ENCODE measurements at places on chromosomes 2 and 18. TPM values are rescaled to one million over a fixed set of nuclear protein-coding genes. Genes with fewer than 3 reads are reported as not detected.

- H3K4me3 ChIP-seq = no peak overlapping the region
- no peaks in the 10 kb centered on the region for H3K36me3 ChIP-seq
- peaks cover 9% of the 10 kb centered on the region for H3K4me1 ChIP-seq
- DNase-seq = no peak
- H3K27ac ChIP-seq = no peak overlapping the region
Observed at GRCh38 chr2:17093712-17094111, 424.5 kb downstream of the RAD51AP2 start.

GRCh38 chr2:1900732-1901131 is 156.4 kb upstream of the PXDN start:
- no peak overlapping the region for H3K4me3 ChIP-seq
- H3K27ac ChIP-seq = no peak overlapping the region
- no peaks in the 10 kb centered on the region for H3K27me3 ChIP-seq
- H3K4me1 ChIP-seq = peaks cover 3% of the 10 kb centered on the region
- H3K36me3 ChIP-seq = no peaks in the 10 kb centered on the region

DNA sequence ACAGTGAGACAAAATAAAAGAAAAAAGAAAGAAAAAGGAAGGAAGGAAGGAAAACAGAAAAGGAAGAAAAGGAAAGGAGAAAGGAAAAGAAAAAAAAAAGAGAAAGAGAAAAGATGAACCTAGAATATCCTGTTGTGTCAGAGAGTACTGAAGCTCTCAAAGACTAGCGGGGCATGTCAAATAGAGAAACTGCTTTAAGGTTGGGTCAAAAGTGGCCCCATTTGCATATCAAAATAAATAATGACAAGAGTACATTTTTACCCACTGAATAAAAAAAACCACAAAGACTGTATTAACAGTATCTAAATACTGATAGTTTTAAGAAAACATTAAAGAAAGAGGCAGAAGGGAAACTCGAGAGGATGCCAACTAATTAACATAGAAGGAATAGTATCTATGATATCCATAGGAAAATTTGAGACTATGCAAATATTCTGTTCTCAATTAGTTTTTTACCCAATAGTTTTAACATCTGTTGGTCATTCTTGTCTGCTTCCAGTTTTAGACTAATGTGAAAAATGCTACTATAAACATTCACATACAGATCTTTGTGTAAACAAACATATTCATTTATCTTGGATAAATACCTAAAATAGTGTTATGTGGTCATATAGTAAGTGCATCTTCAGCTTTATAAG is 53.2 kb downstream of the SFXN5 start:
- 0 out of 2 replicates have a peak, but pooled peaks cover 3% of the 10 kb centered on the region for H3K36me3 ChIP-seq
- H3K4me3 ChIP-seq = no peak overlapping the region
- H3K4me1 ChIP-seq = no peaks in the 10 kb centered on the region

GRCh38 chr18:44771956-44772917 is 91.5 kb downstream of the SETBP1 start:
- H3K4me1 ChIP-seq = peaks cover 17% of the 10 kb centered on the region
- no peaks in the 10 kb centered on the region for H3K27me3 ChIP-seq
- no peak overlapping the region for H3K27ac ChIP-seq
- H3K4me3 ChIP-seq = no peak overlapping the region
- no peak for DNase-seq

DNA sequence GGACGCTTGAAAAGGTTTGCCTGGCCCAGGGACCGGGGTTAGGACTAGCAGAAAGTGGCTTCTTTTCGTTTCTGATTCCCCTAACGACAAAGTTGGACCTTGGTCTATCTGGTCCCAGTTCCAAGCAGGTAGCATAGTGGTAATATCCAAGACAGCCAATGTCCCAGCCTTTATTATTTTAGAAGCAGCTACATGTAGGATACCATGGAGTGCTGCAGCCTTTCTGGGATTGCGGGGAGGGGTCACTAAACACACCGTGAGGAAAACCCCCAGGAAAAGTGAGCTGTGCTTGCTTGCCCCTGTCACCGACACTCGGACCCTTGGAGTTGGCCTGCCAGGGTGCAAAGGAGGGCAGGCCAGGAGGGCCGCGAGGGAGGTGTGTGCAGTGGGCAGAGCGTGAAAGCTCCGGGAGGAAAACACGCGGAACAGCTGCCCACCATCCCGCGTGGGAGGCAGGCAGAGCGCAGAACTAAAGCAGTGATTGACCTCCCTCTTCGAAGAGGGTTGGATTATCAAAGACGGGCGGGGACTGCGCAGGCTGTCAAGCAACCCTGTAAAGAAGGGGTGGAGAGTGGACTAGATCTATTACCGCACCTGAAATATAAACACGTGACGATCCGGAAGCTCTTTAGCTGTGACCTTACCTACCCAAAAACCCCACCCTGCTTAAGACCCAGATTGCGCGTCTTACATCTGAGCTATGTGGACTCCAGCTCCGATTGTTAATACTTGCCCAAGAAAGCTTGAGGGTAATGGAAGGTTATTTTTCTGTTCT is 624 bp upstream of the MAP4K3 start:
- peak; percentile 19 for DNase-seq
- no peaks in the 10 kb centered on the region for H3K27me3 ChIP-seq
- peak overlapping the region; percentile 80 for H3K4me3 ChIP-seq
- peaks cover 6% of the 10 kb centered on the region for H3K36me3 ChIP-seq
- H3K4me1 ChIP-seq = peaks cover 61% of the 10 kb centered on the region
- H3K27ac ChIP-seq = 0 out of 2 replicates have a peak overlapping the region, but pooled peaks have one; percentile 16

DNA sequence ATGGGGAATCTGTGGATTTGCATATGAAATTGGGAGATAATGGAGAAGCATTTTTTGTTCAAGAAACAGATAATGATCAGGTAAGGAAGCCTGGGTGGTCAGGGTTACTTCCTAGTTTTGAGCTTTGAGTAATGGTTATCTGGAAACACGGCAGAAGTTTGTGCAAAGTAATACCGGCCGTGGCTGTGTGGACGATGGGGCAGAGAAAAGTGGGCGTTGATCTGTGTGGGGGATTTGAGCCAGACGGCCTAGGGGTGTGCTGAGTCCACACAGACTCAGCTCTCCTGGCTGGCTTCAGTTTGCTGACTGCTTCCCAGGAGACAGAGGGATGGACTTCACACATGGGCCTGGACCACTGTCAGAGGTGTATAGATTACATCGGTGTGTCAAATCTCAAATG is 21.3 kb downstream of the LPIN1 start:
- no peak overlapping the region for H3K4me3 ChIP-seq
- no peak for DNase-seq
- no peak overlapping the region for H3K27ac ChIP-seq
- H3K4me1 ChIP-seq = no peaks in the 10 kb centered on the region

GRCh38 chr2:202638721-202639120 is 4.0 kb downstream of the FAM117B start:
- H3K36me3 ChIP-seq = peaks cover 2% of the 10 kb centered on the region
- DNase-seq = no peak
- peaks cover 28% of the 10 kb centered on the region for H3K4me1 ChIP-seq
- no peak overlapping the region for H3K4me3 ChIP-seq

The DAPL1 gene
- not detected for total RNA-seq

DNA sequence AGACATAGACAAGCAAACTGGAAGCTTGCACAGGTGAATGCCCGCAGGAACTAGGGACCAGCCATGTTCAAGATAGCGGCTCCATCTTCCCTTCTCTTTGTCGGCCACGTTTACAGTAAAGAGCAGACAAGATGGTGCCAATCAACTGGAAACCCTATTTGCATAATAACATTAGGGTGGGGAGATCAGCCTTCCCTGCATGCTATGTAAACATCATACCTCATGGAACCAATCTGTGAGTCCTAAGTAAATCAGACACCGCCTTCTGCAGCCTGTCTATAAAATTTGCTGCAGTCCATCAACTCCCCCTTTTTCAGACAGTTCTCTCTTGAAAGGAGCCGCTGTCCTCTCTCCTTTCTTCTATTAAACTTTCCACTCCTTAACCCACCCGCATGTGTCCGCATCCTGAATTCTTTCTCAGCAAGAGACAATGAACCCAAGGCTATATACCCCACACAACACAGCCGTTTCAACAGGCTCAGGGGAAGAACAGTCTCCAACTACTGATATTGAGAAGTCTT is 384.4 kb downstream of the EIPR1 start:
- no peak overlapping the region for H3K27ac ChIP-seq
- H3K4me1 ChIP-seq = peaks cover 5% of the 10 kb centered on the region
- no peak for DNase-seq
- H3K27me3 ChIP-seq = peaks cover 8% of the 10 kb centered on the region

The PPP4R1 gene
- 71.1 TPM for total RNA-seq

The PLCL1 gene
- total RNA-seq = 0.11 TPM

DNA sequence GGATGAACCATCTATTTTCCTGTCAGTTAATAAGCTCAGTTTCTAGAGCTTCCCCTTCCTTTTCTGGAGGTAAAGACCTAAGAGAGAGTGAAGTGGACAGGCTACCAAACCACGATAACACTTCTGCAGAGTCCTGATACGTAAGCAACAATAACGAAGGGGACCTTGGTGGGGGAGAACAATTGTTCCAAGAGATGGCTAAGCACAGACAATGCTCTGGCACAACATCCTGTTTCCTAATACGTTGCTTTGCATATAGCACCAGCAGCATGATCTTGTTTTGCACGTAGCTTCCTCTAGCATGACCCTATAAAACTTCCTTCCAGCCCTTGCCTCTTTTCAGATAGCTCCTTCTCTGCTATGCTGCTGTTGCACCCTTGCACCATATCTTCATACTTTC is 247.3 kb downstream of the RAD51AP2 start:
- no peaks in the 10 kb centered on the region for H3K27me3 ChIP-seq
- no peak overlapping the region for H3K27ac ChIP-seq
- no peak overlapping the region for H3K4me3 ChIP-seq
- H3K4me1 ChIP-seq = no peaks in the 10 kb centered on the region

DNA sequence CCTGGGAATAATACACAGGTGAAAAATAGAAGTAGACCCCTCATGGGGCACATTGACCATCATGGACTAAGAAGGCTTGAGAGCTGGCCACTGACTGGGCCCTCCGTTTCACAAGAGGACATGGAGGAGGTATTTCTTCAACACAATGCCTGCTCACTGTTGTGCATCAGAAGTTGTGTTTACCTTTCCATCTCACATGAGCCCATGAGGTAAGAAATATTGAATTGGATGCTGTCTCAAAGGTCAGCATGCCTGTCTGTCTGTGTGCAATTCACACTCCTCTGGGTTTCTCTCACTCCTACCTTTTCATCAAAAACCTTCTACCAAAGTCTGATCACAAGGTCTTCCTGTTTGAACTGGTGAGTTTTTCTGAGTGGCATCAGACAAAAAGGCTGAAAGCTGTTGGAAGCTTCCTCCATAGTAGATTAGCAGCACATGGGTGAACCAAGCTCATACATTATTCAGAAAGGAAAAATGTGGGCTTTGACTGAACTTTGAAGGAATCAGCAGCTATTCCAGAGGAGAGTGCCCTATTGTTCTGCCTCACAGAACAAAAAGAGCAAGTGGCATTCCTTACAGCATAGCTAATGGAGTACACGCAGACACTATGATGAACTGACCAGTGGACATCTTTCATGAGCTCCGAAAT is 143.2 kb upstream of the RND3 start:
- DNase-seq = no peak
- no peak overlapping the region for H3K4me3 ChIP-seq
- peaks cover 6% of the 10 kb centered on the region for H3K27me3 ChIP-seq
- peaks cover 11% of the 10 kb centered on the region for H3K36me3 ChIP-seq
- no peak overlapping the region for H3K27ac ChIP-seq
- peaks cover 3% of the 10 kb centered on the region for H3K4me1 ChIP-seq

DNA sequence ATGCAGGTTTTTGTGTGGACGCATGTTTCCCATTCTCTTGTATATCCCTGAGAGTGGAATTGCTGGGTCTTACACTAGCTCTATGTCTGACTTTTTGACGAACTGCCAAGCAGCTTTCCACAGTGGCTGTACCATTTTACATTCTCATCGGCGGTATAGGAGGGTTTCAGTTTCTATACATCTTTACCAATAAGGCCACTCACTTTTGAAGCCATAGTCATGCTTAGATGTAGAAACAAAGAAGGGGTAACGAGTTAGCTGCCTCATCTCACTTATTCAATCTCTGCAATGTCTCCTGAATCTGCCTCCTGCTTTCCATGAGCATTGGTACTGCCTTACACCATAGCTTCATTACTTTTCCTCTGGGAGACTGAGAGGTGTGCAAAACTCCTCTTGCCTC is 47.4 kb downstream of the MMADHC start:
- no peaks in the 10 kb centered on the region for H3K36me3 ChIP-seq
- DNase-seq = no peak

GRCh38 chr2:8118940-8119781 is 562.7 kb upstream of the ID2 start:
- H3K27me3 ChIP-seq = no peaks in the 10 kb centered on the region
- H3K36me3 ChIP-seq = no peaks in the 10 kb centered on the region
- H3K4me1 ChIP-seq = peaks cover 26% of the 10 kb centered on the region
- H3K27ac ChIP-seq = no peak overlapping the region

The SNORC gene
- total RNA-seq = 3.4 TPM

GRCh38 chr2:52961403-52961802 is 806.2 kb upstream of the CHAC2 start:
- H3K27me3 ChIP-seq = no peaks in the 10 kb centered on the region
- H3K36me3 ChIP-seq = no peaks in the 10 kb centered on the region
- no peak overlapping the region for H3K4me3 ChIP-seq
- DNase-seq = no peak

GRCh38 chr2:18408638-18409037 is 151.8 kb downstream of the RDH14 start:
- H3K4me3 ChIP-seq = no peak overlapping the region
- peaks cover 18% of the 10 kb centered on the region for H3K4me1 ChIP-seq
- no peak overlapping the region for H3K27ac ChIP-seq
- DNase-seq = no peak
- H3K36me3 ChIP-seq = no peaks in the 10 kb centered on the region
- H3K27me3 ChIP-seq = no peaks in the 10 kb centered on the region

DNA sequence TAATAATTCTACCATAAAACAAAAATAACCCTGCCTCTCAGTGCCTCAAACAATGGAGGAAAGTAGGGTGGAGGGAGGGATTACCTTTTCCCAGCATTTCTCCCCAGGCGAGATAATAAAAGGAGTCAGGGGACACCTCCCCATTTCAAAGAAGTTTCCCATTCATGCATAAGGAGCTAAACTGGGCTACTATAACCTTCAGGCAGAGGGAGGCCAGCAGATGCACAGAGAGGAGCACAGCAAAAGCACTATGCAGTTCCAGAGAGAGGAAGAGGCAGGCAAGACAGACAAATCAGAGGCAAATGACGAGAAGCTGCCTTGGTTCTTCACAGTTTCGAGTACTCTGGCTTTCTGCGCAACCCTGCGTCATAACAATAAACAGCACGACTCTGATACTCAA is 17.4 kb downstream of the CFAP210 start:
- no peak overlapping the region for H3K4me3 ChIP-seq
- no peak overlapping the region for H3K27ac ChIP-seq
- H3K4me1 ChIP-seq = peaks cover 21% of the 10 kb centered on the region
- DNase-seq = no peak
- H3K27me3 ChIP-seq = peaks cover 5% of the 10 kb centered on the region

The RGPD4 gene
- 0.05 TPM for total RNA-seq

All from WTC11 (cell line).